Right ventricle myocardium superior (tissue), 1 donor: ENCODE measurements at places on chromosomes 13 and 19.

DNA sequence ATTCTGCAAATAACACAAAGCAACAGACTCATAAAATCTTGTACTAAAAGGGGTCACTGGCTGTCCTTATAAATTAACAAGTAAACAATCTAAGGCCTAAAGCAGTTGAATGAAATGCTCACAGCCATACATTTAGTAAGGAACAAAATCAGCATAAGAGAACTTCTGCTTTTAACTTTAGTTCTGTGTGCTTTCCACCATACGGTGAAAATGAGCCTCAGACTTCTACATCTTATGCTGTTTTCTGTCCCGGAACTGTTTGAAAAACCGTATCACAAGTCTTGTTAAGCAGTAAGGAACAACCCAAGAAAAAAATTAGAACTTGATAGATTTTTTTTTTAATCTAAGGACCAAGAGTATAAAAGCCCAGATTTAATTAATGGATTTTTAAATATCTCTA, 549.1 kb upstream of the MIR17HG start:
- DNase-seq, result no peak

DNA sequence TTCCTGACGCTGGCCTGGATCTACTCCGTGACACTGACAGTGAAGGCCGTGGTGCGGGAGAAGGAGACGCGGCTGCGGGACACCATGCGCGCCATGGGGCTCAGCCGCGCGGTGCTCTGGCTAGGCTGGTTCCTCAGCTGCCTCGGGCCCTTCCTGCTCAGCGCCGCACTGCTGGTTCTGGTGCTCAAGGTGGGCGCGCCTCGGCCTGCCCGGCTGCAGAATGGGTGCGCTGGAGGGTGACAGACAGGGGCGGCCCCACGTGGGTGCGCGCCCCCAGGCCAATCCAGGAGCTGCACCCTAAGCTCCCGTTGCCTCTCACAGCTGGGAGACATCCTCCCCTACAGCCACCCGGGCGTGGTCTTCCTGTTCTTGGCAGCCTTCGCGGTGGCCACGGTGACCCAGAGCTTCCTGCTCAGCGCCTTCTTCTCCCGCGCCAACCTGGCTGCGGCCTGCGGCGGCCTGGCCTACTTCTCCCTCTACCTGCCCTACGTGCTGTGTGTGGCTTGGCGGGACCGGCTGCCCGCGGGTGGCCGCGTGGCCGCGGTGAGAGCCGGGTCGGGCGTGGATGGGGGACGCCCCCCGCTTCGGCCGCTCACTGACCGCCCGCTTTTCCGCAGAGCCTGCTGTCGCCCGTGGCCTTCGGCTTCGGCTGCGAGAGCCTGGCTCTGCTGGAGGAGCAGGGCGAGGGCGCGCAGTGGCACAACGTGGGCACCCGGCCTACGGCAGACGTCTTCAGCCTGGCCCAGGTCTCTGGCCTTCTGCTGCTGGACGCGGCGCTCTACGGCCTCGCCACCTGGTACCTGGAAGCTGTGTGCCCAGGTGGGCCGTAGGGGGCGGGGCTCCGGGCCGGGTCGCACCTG, 7.2 kb downstream of the ABCA7 start:
- no peak for DNase-seq

DNA sequence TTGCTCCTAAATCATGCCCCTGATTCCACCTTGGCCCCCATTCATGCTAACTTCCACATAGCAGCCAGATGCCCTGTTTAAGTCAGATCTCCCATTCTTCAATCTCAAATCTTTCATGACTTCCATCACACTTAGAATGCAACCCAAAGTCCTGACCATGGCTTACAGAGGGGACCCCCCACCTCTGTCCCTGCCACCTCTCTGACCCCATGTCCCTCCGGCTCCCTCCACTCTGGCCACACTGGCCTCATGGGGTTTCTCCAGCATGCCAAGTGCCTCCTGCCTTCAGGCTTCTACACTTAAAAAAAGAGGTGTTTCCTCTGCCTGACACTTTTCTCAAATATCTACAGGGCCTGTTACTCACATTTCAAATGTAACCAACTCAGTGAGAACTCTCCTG, 93.6 kb downstream of the C13orf42 start:
- DNase-seq, result no peak

- DNase-seq, result no peak
Observed at GRCh38 chr13:67086260-67086659, 143.9 kb downstream of the PCDH9 start.

DNA sequence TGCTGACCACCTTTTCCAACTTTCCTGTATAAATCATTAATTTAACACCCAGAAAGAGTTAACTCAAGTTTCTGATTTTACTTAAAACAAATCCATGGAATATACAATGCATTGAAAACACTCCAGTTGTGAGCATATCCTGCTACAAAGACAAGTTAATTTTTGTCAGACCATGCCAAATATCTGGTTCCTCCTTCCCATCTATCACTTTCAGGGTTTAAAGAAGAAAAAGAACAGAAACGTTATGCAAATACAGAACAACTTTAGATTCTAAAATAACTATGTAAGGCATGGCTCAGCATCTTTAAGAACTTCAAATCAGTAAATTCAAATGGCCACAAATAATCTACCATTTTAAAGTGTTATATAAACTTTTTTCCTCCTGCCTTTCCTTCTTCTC, 14.9 kb downstream of the MRPS31 start:
- DNase-seq, result no peak

GRCh38 chr19:52237197-52237596, 32.2 kb upstream of the ZNF766 start:
- no peak for DNase-seq

DNA sequence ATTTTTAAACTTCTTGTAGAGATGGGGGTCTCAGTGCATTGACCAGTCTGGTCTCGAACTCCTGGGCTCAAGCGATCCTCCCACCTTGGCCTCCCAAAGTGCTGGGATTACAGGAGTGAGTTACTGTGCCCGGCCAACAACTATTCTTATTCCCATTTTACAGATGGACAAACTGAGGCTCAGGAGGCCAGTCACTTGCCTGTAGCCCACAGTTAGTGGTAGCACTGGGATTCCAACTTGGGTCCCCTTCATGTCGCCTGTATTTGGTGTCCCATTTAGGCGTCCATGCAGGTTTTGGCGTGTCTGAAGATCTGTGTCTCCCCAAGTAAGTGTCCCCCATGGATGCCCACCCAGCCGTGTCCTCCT, 791 bp upstream of the AXL start:
- no peak for DNase-seq

- DNase-seq, result no peak
Observed at GRCh38 chr13:33230178-33230881, 55.2 kb downstream of the STARD13 start.

DNA sequence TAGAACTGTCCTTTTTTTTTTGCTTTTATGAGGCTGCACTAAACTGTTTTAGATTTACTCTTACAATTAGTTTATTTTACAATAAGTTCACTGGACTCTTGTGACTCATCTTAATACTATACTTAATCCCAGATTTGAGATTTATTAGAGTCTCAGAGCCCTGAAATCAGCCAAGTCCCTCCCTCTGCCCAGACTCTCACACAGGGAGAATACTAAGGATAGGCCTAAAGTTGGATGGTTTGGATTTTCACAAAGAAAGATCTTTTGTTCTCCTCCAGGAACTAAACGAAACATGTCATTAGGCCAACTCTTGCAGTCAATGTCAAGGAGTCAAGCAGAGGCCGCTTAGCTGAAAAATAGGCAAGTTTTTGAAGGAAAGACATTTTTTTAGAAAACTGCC, 42.7 kb upstream of the MIR17HG start:
- no peak for DNase-seq

DNA sequence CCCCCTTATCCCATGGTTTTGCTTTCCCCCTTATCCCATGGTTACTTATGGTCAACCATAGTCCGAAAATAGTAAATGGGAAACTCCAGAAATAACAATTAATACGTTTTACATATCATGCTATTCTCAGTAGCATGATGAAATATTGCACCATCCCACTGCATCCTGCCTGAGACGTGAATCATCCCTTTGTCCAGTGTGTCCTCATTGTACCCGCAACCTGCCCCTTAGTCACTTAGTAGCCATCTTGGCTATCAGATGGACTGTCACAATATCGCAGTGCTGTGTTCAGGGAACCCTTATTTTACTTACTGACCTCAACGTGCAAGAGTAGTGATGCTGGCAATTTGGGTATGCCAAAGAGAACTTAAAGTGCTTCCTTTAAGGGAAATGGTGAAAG, 10.5 kb upstream of the NBEA start:
- no peak for DNase-seq

DNA sequence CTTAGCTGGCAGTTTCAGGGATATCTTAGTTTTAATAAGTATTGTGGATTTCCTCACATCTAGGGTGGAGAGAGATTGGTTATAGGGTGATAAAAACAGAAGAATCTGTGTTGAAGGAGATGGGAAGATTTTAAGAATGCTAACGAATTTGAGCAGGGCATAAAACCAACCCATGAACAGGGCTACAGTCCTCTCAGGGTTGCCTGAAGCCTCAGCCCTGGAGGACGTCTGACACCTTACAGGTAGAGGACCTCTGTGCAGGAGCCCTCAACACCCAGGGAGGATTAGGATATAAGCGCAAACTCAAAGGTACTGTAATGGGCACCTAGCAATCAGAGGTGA, 461 bp upstream of the WASF3 start:
- no peak for DNase-seq

DNA sequence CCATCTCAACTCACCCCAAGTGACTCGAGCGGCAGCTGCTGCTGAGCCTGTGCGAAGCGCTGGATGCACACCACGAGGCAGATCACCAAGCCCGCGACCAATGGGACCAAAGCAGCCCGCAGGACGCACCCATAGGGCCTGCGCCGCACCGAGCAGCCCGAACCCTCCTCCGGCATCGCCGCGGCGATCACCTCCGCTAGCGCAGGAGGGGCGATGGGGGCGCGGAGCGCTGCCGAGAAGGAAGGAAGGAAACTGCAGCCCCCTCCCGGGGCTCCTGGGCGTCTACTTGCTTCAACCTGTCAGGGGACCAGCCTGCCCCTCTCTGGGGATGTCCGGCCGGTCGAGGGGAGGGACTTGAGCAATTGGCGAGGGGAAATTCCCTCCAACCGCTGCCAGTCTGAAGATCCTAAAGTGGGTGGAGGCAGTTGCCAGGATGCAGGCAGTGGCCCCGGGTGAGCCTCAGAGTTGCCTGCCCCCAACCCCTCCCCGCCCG, at the start of gene CD70:
TSS of gene CD70 (minus strand) at position 324 of the 493 bp plus-strand sequence. CDS start at position 176, 148 bp downstream.
- DNase-seq, result no peak

DNA sequence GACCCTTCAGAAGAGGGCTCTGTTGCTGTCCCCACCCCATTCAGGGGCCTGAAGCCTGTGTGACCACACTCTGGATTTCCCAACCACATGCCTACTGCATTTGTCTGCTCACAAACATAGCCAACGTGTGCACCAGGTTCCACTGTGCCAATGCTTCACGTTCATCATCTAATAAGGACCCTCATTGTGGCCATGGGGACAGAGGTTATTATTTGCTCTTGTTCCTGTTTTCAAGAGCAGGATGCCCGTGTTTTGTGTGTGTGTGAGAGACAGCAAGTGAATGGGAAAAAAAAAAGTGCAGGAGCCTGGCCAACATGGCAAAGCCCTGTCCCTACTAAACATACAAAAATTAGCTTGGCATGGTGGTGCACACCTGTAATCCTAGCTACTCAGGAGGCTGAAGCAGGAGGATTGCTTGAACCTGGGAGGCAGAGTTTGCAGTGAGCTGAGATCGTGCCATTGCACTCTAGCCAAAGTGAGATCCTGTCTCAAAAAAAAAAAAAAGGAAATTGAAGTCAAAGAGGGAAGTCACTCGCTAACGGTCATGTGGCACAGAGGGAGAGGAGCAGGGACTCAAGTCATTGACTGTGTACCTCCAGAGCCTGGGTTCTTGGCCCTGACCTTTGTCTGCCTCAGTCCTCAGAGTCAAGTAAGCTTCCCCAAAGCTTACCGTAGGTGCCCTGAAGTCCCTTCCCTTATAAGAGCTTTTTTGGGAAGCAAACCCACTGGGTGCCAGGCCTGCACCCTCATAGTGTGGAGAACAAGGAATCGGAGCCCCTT, 6.9 kb downstream of the B3GNT8 start:
- no peak for DNase-seq

- peak; percentile 89 for DNase-seq
Observed at GRCh38 chr19:41218615-41219507, at the start of gene AXL. Gene AXL, plus strand, starts transcription at chr19:41219223. Its CDS starts 170 bp downstream, at chr19:41219393.

- no peak for DNase-seq
Observed at GRCh38 chr19:17830567-17831418, 9.5 kb upstream of the INSL3 start.

- no peak for DNase-seq
Observed at GRCh38 chr13:40777809-40778175, 6.8 kb upstream of the MRPS31 start.

DNA sequence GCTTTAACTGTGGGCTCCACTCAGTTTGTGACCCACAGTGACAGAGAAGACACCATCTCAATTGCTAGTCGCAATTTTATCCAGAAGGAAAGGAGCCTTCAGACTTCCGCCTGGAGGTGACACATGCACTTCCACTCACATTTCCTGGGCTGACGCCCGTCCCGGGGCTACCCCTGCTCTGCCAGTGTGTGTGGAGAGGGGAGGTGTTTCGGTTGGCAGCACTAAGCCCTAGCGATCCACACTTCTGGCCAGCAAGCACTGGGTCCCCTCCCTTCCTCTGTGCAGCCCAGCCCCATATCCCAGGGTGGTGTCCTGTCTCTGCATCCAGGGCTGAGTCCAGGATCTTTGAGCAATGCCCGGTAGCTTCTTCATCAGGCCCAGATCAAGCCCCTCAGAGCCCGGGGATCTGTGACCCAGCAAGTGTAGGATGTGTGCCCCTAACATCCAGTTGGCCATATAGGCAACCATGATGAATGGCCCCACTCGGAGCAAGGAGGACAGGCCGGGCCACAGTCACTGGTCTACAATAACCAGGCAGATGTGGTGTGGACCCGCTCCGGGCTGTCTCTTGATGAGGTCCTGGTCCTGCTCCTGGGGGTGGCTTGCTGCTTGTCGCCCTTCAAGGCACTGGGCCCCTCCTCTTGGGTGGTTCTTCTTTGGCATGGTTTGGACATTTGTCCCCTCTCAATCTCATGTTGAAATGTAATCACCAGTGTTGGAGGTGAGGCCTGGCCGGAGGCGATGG, 141.9 kb upstream of the SPACA7 start:
- no peak for DNase-seq

GRCh38 chr19:58518256-58519086, 1.1 kb downstream of the ZBTB45 start:
- DNase-seq, result peak; percentile 54

GRCh38 chr13:44012910-44013757, 133.4 kb downstream of the LACC1 start:
- no peak for DNase-seq
